ENCODE measurements at places on chromosomes 2 and 18.

GRCh38 chr2:86392873-86393518, 48.2 kb upstream of the KDM3A start:
- no peak for DNase-seq

DNA sequence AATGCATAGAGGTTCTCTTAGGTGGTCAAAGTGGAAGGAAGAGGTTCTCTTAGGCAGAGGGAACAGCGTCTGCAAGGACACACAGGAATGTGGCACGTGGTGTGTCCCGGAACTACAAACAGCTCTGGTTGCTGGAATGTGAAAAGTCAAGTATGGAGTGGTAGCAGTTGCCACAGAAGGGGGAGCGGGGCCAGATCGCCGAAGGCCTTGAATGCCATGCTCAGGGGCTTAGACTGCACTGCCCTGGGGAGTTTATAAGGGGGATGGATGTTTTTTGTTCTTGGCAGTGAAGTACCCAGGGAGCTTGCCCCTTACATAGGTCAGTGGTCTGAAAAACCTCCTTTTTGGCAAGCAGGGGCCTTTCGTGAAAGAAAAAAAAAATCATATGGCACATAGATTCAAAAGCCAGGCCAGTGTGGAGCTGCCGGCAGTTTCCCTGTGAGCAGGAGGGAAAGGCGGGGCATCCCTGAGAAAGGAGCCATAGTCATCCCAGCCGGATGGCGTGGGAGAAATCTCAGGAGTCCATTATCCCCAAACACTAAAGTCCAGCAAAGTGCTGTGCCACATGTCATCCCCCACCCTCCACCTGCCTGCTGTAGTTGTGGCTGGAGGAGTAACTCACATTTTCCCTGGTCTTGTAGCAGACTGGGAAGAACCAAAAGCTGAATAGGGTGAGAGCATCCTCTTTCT, 45.4 kb downstream of the GORASP2 start:
- DNase-seq, result no peak

DNA sequence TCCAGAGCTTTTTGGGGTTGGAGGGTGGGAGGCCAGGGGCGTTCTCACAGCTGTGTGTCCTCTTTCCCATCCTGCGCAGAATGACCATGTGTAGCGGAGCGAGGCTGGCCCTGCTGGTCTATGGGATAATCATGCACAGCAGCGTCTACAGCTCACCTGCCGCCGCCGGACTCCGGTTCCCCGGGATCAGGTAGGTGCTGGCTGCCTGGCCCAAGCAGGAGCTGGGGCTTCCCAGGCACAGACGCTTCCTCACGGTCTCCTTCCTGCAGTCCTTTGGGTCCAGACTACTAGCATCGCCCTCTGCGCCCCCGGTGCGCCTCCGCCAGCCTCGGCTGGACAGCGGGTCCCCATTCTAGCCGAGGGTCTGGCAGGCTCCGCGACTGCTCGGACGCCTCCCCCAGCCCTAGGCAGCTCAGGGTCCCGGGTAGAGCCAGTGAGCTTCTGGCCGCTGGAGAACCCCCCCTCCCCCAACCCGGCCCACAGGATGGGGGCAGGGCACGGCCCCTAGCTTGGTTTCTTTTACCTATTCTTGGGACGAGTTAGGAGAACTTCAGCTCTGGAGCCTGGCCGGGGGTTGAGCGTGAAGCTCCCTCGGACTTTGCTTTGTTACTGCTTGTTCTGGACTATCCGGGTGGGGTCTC, 756 bp downstream of the ADCYAP1 start:
- no peak for DNase-seq

DNA sequence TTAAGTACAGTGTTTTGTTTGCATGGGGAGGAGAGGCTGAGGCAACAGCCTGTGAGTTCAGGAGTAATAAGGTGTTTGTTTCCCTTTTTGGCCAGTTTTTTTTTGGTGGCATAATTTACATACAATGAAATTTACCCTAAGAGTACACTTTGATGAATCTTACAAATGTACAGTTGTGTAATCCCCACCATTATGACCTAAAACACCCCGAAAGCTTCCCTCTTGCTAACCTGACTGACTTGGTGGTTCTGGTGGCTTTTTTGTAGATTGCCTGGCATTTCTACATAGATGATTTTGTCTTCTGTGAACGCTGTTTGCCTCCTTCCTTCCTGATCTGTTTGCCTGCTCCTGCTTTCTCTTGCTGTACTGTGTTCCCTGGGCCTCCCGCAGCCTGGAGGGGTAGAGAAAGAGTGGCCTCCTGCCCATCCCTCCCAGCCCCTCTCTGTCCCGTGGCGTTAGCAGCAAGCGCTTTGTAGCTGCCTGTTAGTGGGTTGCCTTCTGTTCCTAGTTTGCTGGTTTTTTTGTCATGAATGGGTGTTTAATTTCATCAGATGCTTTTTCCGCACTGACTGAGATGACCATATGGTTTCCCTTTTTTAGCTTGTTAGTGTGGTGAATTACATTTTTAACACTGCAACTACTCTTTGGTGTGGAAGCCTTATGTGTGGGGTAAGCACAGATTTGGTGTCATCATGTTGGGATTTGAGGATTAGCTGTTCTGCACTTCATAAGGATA, 32.1 kb downstream of the ASAP2 start:
- no peak for DNase-seq

DNA sequence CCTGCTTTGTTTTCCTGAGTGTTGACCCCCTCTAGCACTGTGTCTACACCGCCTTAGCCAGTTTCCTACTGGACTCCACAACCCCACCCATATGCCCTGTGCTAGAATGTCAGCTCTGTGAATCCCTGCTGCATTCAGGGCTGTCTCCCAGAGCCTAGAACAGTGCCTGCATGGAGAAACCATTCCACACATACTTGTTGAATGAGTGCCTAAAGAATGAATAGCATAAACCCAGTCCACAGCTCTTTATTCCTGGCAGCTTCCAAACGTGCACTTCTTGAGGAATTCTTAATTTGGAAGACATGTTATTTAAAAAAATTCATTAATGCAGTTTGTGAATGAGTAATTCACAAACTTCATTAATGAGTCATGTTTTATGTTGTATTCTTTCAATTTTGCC, 6.5 kb upstream of the NAPG start:
- DNase-seq, result no peak

GRCh38 chr2:21256006-21256405, 132.2 kb downstream of the TDRD15 start:
- DNase-seq, result no peak

DNA sequence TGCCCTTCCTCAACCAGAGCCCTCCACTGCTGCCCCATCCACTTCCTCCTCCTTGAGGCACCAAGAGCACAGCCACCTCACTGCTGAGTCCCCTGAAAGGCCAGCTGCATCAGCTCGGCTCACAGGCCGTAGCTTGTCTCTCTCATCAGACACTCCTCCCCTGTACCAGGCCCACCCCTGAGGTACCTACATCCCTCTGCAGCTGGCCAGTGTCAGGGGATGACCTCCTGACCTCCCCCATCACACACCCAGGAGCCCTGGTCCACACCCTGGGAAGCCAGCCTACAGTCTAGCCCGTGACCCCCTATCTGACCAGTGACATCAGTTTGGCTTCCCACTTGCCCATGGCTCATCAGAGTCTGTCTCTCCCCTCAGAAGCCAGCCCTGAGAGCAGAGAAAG, 205.6 kb downstream of the TNS1 start:
- no peak for DNase-seq

DNA sequence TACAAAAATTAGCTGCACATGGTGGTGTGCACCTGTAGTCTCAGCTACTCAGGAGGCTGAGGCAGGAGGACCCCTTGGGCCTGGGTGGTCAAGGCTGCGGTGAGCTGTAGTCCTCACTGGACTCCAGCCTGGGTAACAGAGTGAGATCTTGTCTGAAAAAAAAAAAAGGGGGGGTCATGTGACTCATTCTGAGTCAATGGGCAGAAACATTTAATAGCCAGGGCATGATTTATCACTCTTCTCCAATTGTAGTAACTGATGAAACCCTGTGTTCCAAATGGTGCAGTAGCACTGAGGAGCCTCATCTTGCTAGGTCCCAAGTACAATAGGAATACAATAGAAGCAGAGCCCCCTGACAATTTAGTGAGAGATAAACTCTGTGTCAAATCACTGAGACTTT, 78.9 kb upstream of the CCDC68 start:
- no peak for DNase-seq

GRCh38 chr2:191703079-191703725, 25.3 kb downstream of the NABP1 start:
- no peak for DNase-seq

- no peak for DNase-seq
Observed at GRCh38 chr2:171404261-171404660, 29.5 kb downstream of the METTL8 start.

- DNase-seq, result no peak
Observed at GRCh38 chr2:240187989-240188590, 47.6 kb upstream of the OTOS start.

DNA sequence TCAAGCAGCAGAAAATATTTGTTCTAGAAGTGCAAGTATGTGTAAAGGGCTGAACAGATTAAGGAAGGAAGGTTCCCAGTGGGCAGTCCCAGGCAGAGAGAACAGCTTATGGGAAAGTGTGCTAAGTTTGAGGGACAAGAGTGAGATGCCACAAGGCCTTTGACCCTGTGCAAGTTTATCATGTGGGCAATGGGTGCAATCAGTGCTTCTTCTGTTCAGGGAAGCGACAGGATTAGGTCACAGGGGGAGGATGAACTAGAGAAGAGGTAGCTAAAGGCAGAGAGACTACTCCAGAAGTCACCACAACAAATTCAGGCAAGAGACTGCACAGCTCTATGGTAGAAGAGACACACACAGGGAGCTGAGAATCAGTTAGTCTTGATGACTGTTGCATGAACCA, 44.3 kb downstream of the LPIN2 start:
- no peak for DNase-seq
